ENCODE measurements at places on chromosomes 2 and 18. TPM values are rescaled to one million over a fixed set of nuclear protein-coding genes. Genes with fewer than 3 reads are reported as not detected.

HAAO gene
- total RNA-seq: 0.74 TPM

PAX3 gene
- not detected for total RNA-seq

ST8SIA3 gene
- not detected for total RNA-seq

GAL3ST2 gene
- 1.6 TPM for total RNA-seq

CCDC88A gene
- total RNA-seq: 99.8 TPM

LOXHD1 gene
- not detected for total RNA-seq

ITPRID2 gene
- 261 TPM for total RNA-seq

PRKAG3 gene
- not detected for total RNA-seq

CFAP210 gene
- total RNA-seq: 0.23 TPM

NCKAP5 gene
- 0.10 TPM for total RNA-seq

B3GNT7 gene
- total RNA-seq: 83.3 TPM

CRYGC gene
- total RNA-seq: not detected

BCL11A gene
- 0.33 TPM for total RNA-seq

GPR45 gene
- not detected for total RNA-seq

ALPI gene
- total RNA-seq: not detected

BMP10 gene
- not detected for total RNA-seq

SPIRE1 gene
- total RNA-seq: 45.5 TPM

ACOXL gene
- 4.9 TPM for total RNA-seq

All from Panc1 (cell line).